ENCODE measurements at places on chromosomes 5 and 9.
A peak's percentile ranks its signal among the peaks of the same experiment; 100 is the strongest.

DNA sequence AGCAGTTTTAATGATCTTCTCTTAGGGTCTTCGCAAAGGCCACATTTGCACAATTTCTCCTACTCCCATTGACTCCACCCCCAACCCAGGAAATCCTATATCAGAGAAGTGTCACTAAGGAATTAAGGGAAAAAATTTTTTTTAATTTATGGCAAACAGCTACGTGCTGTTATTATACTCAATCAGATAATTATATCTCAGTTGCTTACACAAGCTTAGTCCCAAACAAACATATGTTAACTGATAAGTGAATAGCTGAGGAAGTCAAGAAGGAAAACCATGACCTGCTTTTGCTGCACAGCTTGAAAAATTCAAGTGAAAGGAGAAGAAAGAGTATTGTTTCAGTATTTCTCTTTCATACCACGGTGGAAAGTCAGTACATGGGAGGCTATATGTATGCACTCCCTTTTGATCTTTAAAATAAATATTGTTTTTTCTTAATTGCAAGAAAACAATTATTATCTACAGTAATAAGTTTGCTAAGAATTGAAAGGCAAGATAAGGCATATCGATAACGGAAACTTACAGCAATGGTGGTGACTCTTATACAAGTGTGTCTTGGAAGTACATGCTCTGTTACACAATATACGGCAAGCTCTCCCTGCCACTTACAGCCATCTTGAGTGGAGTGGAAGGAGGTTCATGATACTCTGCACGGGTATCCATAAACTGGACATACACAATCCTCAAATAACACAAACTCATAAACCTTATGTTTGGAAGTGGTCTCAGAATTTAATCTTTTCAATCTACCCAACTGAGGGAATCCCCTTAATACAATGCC is 167.9 kb upstream of the FREM1 start:
- DNase-seq: no peak

- DNase-seq: no peak
Measured at GRCh38 chr5:86997516-86997915, 270.2 kb upstream of the RASA1 start.

GRCh38 chr5:172748341-172748843 is 22.6 kb downstream of the DUSP1 start:
- DNase-seq: no peak

DNA sequence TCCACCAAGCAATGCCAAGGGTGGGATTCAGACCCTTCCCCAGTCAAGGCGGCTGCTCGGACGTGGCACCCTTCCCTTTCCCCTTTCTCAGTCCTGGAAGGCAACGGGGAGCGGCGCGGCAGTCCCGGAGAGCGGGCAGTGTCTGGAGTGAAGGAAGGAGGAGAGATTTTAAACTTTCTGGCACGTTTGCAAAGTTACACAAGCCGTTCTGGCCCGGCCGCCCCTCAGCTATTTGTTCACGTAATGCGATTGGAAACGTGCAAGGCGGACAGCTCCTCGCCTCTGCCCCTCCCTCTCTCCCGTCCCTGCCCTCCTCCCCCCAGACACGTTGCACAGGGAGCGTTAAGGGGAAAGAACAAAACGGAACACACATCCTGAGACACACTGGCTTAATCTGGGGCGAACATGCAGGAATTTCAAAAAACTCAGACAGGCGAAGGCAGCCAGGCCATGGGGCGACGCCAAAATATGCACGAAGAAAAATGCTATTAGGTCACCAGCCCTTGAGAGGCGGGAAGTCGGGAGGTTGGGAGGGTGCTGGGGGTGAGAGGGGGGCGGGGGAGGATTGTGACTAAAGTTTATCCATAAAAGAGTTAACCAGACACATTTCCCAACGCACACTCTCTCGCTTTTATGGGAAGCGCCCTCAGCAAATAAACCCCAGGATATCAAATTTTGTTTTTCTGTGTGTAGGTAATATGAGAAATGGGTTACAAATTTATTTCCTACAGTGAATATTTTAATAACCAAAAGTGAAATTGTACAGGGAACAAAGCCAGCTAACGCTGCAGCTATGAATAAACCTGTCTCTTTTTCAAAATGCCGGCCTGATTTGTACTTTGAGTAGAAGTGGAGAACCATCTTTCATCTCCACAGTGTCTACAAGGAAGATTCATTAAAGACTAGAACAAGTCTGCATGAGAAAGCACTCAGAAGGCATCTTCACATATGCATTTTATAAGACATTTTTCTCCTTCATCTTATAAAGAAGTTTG is at the start of gene LOX:
LOX (minus strand) TSS at position 144 of the 995 bp plus-strand sequence. CDS start 274 bp downstream, outside the sequence.
- peak; percentile 88 for DNase-seq

DNA sequence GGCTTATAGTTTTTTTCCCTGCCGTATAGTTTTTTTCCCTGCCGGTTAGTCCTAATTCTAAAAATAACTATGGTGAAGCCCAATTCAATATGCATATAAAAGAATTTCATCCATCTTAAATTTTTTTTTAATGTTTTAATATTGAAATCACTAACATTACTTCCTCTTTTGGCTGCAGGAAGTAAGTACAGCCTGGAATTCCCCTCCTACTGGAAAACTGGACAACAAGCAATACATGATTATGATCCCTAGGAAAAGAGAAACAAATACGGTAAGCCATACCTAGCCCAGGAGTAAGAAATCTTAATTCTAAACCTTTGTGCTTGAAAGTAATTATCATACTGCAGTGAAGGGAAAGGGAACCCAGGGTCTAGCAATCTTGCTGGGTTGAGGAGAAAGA is 119.0 kb downstream of the NR3C1 start:
- no peak for DNase-seq

Measured in osteocyte (in vitro differentiated cells).